ENCODE measurements at places on chromosomes 12 and 14.

DNA sequence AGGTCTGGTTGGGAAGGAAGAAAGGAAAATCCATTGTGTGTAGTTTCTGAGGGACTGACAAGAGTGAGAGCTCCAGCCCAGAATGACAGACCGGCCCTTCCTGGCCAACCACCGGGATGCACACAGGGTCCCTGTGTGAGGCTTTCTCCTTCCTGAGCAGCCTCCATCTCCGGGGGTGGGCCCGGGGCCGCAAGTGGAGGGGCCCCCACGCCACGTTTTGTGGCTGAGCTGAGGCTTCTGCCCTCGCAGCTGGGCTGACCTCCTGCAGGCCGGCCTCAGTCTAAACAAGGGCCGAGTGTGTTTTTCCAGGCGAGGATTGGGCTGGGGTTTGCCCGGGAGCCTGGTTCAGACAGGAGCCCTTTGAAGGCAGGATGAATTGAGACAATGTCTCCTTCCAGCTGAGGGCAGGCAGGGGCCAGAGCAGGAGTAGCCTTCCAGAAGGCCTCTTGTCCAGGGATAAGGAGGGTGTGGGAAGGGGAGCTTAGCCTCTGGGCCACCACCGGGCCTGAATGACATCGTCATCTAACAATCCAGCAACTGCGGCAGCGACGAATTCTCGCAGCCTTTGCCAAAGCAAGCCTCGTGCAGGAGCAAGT lies 96.5 kb upstream of the NCOR2 start:
- DNase-seq = no peak
- H3K27me3 ChIP-seq = peaks cover 59% of the 10 kb centered on the region
- no peak overlapping the region for H3K4me3 ChIP-seq
- H3K27ac ChIP-seq = no peak overlapping the region
- no peaks in the 10 kb centered on the region for H3K36me3 ChIP-seq

DNA sequence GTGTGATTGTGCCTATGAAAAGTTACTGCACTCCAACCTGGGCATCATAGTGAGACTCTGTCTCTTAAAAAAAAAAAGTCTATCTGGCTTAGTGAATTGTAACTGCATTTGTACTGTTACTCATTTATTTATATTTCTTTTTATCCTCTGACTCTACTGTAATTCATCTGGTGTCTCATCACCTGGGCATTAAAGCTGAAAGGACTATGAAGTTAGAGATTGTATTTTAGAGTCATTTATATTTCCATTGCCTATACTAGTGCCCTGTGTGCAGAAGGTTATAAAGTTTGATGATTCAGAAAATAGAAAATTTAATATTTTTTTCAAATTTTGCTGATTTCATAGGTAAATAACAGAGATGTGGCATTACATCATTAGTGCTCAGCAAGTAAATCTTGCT lies 30.2 kb downstream of the BICDL1 start:
- H3K36me3 ChIP-seq = no peaks in the 10 kb centered on the region
- H3K4me3 ChIP-seq = no peak overlapping the region
- DNase-seq = no peak
- H3K4me1 ChIP-seq = no peaks in the 10 kb centered on the region
- no peak overlapping the region for H3K27ac ChIP-seq

DNA sequence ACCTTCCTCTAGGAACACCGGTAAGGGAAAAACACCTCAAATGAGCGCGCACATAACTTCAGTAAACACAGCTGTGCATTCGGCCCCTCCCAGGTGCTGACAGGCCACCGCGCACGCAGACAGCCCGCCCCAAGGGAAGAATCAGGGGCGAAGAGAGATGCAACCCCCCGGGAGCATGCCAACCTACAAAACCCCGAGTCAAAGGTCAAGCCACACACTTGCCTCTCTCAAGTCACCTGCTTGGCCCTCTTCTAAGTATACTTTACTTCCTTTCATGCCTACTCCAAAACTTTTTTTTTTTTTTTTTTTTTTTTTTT lies 2.3 kb upstream of the CYP46A1 start:
- peaks cover 30% of the 10 kb centered on the region for H3K27me3 ChIP-seq
- H3K27ac ChIP-seq = no peak overlapping the region
- no peaks in the 10 kb centered on the region for H3K36me3 ChIP-seq
- H3K4me1 ChIP-seq = peaks cover 22% of the 10 kb centered on the region
- no peak for DNase-seq
- no peak overlapping the region for H3K4me3 ChIP-seq

- DNase-seq = peak; percentile 20
- H3K27me3 ChIP-seq = peaks cover 6% of the 10 kb centered on the region
- H3K4me1 ChIP-seq = peaks cover 19% of the 10 kb centered on the region
- no peak overlapping the region for H3K4me3 ChIP-seq
- no peaks in the 10 kb centered on the region for H3K36me3 ChIP-seq
Measured at GRCh38 chr14:103973354-103973753, 31.0 kb upstream of the RD3L start.

GRCh38 chr12:89706551-89706950 lies 2.1 kb downstream of the ATP2B1 start:
- H3K27me3 ChIP-seq = peaks cover 24% of the 10 kb centered on the region
- no peak overlapping the region for H3K27ac ChIP-seq
- H3K4me3 ChIP-seq = peak overlapping the region; percentile 96
- no peaks in the 10 kb centered on the region for H3K36me3 ChIP-seq
- H3K4me1 ChIP-seq = peaks cover 54% of the 10 kb centered on the region

DNA sequence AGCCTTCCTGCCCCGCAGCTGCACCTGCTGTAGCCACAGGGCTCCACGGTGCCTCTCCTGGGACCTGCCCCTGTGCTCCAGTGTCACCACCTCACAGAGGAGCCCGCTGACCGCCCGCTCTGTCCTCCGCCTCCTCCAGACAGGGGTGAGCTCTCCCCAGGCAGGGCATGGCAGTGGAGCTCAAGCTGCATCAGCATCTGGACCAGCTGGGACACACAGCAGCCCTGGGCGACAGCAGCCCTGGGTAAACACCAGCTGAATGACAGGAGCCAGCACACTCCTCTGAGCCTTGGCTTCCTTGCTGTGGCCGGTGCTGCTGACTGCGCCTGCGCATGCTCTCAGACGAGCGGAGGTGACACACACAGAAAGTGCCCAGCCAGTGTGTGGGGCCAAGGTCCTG lies 22.0 kb downstream of the CHGA start:
- DNase-seq = no peak
- H3K4me1 ChIP-seq = no peaks in the 10 kb centered on the region
- no peaks in the 10 kb centered on the region for H3K27me3 ChIP-seq
- no peak overlapping the region for H3K27ac ChIP-seq
- no peaks in the 10 kb centered on the region for H3K36me3 ChIP-seq
